T47D (cell line): ENCODE measurements at places on chromosomes 2 and 18.

DNA sequence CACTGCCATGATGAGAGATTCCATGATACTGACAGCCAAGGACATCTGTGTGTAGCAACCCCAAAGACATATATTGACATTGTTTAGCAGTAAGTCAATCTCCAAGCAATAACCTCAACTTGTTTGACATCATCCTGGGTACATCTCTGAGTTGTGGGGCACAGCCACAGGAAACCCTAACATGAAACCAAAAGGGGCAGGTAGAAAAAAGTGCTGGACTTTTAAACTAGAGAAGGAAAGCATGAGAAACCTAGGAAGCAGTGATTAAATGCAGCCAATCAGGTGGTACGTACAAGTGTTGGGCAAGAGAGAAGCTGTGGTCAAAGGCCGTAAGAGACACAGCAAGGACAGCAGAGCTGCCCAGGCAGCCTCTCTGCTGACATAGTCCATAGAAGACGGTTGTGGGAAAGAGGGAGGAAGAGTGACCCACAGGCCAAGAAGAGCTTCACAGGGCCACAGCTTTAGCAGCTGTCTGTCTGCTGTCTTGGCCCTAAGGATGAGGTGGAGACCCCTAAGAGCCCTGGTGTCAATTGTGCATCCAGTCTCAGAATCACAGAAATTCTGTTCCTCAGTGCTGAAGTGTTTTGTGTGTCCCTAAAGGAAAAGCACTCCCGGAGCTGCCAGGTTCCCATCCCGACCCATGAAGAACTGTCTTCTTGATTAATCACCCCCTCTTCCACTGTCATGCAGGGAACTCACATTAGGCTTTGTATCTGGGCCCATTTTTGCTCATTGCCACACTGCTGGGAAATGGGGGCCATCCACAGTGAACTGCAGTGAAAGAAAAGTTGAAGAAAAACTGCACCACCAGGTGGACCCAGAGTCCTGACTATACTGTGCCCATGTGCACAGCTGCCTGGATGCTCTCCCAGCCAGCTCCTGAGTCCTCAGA lies 25.4 kb upstream of the CHN1 start:
- peak; percentile 70 for DNase-seq

DNA sequence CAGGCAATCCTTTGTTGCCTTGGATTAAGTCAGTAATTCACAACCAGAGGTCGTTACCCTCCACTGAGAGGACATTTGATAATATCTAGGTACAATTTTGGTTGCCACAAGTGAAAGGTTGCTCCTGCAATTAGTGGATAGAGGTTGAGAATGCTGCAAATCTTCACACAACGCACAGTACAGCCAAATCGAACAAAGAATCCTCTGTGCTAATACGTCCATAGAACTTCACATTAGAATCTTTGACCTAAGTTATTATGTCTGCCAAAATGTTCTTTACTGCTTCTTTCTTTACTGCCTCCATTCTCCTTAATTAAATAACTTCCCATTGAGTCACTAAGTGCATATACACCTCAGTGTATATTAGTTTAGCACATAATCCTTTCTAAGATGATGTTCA lies 879.5 kb downstream of the TRIB2 start:
- no peak for DNase-seq

GRCh38 chr18:55879331-55879730 lies 291.3 kb upstream of the TCF4 start:
- DNase-seq, result no peak

DNA sequence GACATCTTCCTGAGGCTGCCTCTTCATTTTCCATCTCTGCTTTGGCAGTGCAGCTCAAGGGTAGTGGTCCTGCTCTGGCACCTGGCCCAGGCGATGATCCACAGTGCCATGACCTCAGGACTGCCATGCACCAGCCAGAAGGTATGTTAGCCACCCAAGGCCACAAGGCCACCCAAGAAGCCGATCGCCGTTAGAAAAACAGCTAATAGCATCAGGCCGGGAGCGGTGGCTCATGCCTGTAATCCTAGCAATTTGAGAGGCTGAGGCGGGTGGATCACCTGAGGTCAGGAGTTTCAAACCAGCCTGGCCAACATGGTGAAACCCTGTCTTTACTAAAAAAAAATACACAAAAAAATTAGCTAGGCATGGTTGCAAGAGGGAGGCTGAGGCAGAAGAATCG lies 28.4 kb upstream of the UGGT1 start:
- no peak for DNase-seq
